Omental fat pad (tissue), 4 donors: ENCODE measurements at places on chromosomes 4 and X.

DNA sequence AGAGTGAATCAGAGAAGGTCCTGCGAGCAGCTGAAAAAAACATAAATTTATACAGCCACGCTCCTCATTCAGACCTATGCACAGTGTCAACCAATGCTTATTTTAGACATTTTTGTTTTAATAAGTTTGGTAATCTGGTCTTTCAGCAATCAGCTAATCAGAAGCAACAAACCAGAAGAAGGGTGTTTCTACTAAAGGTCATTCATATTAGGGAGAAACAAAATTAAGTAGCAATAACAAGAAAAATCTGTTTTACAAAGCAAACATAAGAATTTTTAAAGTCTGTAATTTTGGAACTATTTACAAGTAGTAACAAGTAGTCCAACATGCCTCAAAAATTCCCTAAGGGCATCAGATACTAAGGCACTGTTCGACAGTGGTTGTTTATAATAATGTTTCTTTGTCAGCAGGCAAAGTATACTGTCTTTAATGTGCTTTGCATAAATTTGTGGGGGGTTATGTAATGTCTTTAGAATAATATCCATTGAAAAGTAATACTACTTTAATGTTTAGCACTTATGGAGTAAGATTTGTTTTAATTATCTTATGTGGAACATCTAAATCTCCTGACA is 82.8 kb downstream of the PHOX2B start:
- DNase-seq: no peak

GRCh38 chr4:68655764-68656444 is 14.5 kb downstream of the UGT2B15 start:
- no peak for DNase-seq

- no peak for DNase-seq
Measured at GRCh38 chr4:153296040-153296823, 48.3 kb upstream of the MND1 start.

GRCh38 chr4:80713409-80713808 is 317.1 kb upstream of the BMP3 start:
- no peak for DNase-seq

DNA sequence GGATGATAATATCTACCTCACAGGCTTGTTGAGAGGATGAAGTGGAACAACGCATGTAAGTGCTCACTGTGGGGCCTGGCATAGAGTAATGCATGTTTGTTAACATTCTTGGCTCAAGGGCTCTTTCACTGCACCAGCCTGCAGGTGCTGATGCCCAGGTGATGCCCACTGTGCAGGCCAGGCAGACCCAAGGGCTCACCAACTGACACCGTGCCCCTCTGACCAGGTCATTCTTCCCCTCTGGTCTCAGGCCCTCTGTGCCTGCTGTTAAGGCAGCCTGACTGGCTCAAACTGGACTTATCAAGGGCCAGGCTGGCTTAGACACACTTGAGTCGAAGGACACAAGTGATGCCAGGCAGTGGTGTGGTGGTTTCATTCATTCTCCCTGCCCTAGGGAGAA is 90.5 kb downstream of the PJA1 start:
- DNase-seq: no peak

DNA sequence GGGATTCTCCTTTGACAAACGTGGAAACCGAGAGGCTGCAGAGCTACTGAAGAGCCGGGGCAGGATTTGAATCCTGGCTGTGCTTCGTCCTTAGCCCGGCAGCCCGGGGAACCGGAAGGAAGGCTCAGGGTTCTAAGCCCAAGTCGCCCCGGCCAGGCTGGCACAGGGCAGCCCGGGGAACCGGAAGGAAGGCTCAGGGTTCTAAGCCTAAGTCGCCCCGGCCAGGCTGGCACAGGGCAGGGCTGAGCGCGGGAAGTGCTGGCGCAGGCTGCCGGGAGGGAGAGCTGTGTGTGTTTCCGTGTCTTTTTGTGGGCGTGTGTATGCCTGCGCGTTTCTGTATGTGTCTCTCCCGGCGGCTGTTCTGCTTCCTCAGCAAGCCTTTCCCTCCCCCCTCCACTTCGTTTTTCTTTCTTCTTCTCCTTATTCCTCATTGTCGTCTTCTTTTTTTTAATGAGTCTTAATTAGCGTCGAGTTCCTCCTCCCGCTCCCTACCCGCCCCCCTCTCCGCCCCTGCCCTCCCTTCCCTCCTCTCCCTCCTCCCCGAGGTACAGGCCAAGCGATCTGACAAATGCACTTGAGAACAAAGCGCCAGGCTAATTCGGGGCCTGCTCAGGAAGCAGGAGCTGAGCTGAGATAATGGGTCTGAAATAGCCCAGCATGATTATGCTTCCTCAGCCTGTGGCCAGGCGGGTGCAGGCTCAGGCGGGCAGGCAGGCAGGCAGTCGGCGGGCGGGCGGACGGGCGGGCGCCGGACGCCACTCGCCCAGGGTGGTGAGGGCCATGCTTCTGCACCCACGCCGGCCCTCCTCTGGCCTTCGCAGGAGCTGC is 65.9 kb downstream of the EFNB1 start:
- DNase-seq: no peak

GRCh38 chrX:47644557-47645091 is 5.7 kb downstream of the ELK1 start:
- DNase-seq: no peak

DNA sequence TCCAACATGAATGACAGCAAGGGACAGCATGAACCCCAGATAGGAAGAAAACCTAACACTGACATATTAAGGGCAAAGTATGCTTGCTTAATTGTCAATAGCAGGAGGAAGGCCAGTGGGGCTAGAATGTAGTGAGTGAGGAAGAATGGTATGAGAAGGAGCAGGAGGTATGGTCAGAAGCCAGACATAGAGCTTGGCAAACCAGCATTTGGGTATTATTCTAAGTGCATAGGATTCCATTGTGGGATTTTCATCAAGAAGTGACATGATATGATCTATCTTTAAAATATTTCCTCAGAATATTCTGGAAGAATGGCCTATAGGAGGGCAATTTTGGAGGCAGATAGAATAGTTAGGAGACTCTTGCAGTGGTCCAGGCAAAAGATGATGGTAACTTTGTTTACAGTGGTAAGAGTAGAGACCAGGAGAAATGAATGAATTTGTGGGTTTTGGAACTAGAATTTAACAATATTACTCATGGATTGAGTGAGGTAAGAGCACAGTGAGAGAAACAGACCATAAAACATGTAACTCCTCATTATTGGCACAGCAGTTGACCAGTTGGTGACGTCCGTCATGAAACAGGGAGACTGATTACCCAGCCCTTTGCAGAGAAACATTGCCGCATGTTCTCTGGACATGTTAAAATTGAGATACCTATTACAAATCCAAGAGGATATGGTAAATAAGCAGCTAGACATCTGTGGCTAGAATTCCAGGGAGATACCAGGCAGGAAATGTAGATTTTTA is 246.5 kb upstream of the HS3ST1 start:
- no peak for DNase-seq

GRCh38 chr4:87120411-87121162 is 99.8 kb downstream of the KLHL8 start:
- no peak for DNase-seq

DNA sequence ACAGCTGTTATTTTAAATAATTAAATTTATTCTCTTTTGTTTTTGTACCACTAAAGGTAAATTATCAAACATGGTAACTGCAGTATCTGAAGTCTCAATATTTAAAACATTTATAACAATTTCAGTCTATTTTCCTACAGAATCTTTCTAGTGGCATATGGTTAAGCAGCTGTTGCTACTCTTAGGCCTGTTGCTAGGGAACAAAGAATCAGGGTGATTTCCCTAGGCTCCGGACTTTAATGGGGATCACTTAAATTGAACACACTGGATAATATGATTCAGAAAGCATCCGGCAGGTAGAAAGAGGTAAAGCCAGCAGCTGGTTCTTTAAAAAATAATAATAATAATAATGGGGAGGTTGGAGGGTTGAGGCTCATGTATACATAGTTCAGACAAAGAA is 17.6 kb downstream of the FBXO8 start:
- DNase-seq: no peak

DNA sequence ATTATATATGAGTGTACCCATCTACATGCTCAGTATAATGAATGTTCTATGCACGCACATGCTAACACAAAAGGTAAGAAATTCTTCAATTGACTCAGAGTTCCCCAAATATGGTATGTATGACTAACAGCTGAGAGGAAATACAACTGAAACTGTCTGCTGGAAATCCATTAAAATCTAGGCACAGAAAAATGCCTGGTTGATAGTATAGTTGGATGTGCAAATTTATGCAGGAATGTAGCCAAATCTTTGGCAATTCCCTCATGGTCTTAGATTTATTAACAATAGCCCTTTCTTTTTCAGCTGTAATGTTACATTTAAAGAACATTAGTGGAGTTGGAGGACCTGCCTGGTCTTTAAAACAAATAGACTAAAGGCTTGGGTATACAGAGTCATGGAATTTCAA is 5.5 kb downstream of the CAMK2D start:
- DNase-seq: no peak

GRCh38 chr4:85778632-85779131 is 303.7 kb downstream of the ARHGAP24 start:
- no peak for DNase-seq

GRCh38 chr4:142532054-142532453 is 314.0 kb downstream of the INPP4B start:
- DNase-seq: no peak

DNA sequence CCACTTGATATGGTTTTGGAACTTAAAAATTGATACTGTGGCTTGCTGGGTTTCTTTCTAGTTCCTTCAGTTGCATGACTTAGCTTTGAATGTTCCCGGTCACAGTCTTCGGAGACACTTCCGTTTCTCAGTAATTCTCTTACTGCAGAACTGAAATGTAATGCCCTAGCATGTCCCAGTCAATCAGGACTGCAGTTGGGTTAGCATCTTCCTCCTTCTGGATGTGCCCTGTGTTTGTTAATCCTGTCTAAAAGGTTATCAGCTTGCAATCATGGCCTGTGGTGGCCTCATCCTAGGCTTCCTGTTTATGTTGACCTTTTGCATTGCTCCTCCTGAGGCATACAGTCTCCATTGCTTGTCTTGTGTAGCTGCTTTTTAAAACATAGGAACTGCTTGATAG is 275.9 kb downstream of the ARHGAP10 start:
- no peak for DNase-seq

DNA sequence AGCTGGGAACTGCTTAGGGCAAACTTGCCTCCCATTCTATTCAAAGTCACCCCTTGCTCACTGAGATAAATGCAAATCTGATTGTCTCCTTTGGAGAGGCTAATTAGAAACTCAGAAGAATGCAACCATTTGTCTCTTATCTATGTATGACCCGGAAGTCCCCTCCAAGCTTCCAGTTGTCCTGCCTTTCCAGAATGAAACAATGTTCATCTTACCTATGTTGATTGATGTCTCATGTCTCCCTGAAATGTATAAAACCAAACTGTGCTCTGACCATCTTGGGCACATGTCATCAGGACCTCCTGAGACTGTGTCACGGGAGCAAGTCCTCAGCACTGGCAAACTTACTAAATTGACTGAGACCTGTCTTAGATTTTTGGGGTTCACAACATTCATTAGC is 37.1 kb upstream of the TMPRSS11E start:
- DNase-seq: no peak

GRCh38 chr4:100391086-100391485 is 126.7 kb downstream of the EMCN start:
- DNase-seq: no peak

DNA sequence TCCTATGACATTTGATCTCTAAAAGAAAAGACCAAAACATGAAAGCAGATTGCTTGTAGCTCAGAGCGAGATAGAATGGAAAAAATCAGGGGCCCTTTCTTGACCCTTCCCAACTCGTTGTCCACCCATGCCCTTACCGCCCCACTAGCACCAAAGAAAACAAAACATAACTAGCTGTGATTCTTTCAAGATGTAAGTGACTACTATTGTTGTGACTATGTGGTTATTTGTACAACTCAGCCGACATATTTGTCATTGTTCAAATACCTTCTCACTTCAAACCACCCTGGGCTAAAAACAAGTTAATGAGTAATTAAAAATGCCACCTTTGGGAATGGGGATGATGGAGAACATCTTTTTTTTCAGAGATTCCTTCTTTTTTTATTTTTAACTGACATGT is 171.2 kb upstream of the GPC4 start:
- no peak for DNase-seq

DNA sequence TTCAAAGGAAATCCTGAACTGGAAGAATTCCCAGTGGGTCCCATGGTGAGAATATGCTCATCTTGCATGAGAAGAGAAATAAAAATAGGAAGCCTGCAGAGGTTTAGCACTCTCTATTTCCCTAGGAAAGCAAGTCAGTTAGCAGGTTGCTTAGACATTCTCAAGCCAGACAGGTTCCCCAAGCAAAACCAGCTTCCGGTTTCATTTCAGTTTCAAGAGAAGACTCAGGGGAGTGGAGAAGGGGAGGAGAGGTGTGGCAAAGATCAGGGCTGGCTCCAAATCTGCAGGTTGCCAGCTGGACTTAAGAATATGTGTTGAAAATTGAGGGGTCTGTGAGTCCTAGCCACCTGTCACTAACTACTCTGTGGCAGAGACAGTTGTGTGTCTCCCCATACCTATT is 107.5 kb downstream of the CLNK start:
- DNase-seq: no peak

GRCh38 chrX:95974890-95975289 is 709.8 kb upstream of the DIAPH2 start:
- DNase-seq: no peak

GRCh38 chr4:148216866-148217814 is 225.1 kb downstream of the NR3C2 start:
- no peak for DNase-seq

DNA sequence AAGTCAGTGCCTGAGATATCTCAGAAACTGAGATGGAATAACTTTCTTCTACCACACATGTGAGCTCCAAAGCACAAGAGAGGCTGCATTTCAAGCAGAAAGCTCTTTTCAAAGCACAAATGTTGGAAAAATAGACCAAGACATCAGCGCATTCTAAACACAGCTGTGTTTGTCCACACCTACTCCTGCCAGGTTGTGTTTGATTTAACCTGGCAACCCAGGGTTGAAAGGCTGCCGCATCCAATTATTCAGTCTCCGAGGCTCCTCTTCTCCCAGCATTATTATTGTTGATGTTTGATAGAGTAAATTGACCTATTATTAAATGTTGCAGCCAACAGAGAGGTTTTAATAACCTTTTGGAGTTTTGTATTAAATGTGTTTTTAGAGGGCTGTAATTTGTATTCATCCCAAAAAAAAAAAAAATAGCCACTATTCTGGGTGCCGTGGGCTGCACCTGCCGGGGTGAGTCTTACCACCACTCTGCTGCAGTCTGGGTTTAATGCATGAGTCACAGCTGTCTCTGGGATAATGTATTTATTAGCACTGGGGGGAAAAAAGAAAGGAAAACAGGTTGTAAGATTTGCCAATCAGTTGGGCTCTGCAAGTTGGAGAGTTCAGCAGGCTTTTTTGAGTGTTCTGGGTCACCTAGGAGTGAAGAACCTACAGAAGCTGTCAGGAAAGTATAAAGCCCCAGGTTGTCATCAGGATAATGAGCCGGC is 105.2 kb upstream of the NOCT start:
- no peak for DNase-seq

- no peak for DNase-seq
Measured at GRCh38 chrX:39144956-39145355, 343.7 kb downstream of the MID1IP1 start.

- DNase-seq: no peak
Measured at GRCh38 chrX:9465380-9466123, 694 bp downstream of the TBL1X start.

- DNase-seq: no peak
Measured at GRCh38 chr4:120870279-120870673, 52.2 kb downstream of the PRDM5 start.

GRCh38 chrX:112631892-112632291 is 47.8 kb downstream of the LHFPL1 start:
- no peak for DNase-seq

GRCh38 chr4:82043809-82044137 is 330.0 kb downstream of the HNRNPD start:
- no peak for DNase-seq
